ENCODE measurements at places on chromosomes 4 and X.

DNA sequence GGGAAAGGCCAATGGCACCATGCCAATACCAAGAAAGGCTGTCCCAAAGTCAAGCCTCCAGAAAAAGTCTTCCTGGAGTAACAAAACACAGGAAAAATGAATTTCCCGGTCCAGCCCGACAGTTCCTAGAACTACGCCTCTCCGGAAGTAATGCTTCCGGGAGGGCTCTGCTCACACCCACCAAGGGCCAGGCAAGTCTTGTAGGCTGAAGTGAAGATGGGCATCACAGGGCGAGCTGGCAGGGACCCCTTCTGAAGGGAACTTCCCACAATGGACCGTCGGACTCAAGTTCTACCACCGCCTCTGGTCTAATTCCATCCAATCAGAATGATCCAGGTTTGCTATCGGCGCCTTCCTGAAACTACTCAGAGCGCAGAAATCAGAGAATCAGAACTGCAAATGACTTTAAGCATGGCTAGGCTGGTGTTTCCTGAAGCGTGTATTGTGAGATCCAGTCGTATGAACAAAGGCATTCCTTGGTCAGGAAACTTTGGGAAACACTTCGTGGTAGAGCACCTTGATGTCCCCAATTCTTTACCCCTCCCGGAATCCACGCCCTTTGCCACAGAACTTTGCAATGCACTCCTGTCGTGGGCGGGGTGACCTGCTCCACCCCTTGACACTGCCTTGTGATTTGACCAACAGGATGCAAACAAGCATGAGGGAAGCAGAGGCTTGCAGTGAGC lies 127.8 kb downstream of the BCOR start:
- DNase-seq: no peak

- DNase-seq: no peak
Observed at GRCh38 chrX:11953615-11954014, 184.7 kb upstream of the FRMPD4 start.

- DNase-seq: no peak
Observed at GRCh38 chr4:60173103-60173502, 1027.0 kb upstream of the ADGRL3 start.

DNA sequence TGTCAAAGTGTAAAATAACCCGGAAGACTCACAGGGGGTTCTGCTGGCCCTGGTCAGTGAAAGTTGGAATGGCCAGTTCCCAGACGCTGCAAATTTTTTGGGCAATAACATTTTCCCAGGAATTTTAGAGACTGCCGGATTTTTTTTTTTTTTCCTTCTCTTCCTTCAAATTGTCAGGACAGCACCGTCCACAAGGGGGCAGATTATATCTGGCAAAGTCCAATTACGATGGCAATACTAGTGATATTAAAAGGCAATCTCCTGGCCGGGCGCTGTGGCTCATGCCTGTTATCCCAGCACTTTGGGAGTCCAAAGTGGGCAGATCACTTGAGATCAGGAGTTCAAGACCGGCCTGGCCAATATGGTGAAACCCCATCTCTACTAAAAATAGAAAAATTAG lies 20.5 kb downstream of the SLC25A5 start:
- DNase-seq: peak; percentile 41

GRCh38 chrX:38515291-38515690 lies 46.1 kb upstream of the TSPAN7 start:
- no peak for DNase-seq

GRCh38 chr4:22794732-22795131 lies 102.0 kb downstream of the GBA3 start:
- DNase-seq: no peak

- no peak for DNase-seq
Observed at GRCh38 chrX:69232945-69233344, 67.7 kb upstream of the PJA1 start.

DNA sequence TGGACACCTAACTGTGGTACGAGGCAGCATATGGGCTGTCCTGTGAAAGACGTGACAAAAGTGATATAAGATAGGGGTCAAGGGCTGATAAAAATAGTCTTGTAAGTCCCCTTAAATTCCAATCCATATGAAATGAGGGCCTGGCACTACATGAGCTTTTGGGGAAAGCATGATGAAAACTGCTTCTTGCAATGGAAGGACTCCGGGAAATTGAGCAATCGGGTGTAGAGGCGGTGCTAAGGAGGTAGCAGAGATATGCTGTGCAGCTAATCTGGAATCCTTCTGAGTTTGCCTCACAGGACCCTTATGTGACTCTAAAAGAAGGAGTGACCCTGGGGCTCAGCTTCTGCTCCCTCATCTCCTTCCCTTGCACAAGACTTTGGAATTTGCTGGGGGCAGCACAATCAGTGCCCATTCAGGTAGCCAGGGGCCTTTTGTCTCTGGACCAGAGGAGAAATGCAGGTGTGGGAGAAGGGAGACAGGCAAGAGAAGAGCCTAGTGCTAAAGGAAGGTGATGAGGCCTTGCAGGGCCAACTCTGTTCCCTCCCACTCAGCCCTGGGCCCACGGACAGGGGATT lies 12.8 kb downstream of the CLDN2 start:
- no peak for DNase-seq

DNA sequence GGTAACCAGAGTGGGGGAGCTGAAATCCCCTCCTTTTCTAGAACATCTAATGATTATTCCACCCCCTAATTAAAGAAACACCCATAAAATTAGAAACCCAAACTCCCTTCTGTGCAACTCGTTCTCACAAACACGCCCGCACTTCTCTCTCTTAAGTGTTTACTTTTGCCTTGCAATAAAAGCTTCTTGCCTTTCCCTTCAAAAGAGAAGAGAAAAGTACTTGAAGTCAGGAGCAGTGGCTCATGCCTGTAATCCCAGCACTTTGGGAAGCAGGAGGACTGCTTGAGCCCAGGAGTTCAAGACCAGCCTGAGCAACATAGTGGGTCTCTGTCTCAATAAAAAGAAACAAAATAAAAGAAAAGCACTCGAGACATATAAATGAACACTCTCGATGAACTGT lies 3.6 kb upstream of the GPR173 start:
- DNase-seq: no peak

DNA sequence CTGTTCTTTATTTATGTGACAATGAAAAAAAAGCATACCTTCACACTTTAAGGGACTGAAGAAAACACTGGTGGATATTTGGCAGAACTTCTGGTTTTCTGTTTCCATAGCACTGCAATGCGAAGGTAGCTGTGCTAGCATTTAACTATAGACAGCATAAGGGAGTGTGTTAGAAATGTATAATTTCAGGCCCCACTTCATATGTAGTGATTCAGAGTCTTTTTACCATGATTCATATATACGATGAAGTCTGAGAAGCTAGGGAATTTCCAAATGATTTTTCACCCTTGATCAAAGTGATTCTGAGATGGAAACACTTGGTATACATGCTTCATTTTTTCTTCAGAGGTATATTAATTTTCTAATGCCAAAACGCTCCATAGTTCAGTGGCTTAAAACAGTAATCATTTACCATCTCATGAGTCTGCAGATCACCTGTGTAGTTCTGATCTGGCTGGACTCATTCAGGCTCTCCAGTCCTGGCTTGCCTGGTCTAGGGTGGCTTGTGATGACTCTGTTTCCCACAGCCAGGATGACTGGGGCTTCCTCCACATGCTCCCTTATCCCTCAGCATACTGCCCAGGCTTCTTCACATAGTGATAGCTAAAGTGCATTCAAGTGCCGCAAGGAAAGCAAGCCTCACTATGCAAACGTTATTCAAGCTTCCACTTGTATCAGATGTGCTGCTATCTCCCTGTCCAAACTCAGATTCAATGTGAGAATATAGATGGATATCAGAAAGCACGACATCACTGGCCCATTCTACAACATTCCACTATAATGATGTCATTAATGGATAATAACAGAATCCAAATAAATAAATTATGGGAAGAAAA lies 790.1 kb downstream of the TECRL start:
- DNase-seq: no peak

DNA sequence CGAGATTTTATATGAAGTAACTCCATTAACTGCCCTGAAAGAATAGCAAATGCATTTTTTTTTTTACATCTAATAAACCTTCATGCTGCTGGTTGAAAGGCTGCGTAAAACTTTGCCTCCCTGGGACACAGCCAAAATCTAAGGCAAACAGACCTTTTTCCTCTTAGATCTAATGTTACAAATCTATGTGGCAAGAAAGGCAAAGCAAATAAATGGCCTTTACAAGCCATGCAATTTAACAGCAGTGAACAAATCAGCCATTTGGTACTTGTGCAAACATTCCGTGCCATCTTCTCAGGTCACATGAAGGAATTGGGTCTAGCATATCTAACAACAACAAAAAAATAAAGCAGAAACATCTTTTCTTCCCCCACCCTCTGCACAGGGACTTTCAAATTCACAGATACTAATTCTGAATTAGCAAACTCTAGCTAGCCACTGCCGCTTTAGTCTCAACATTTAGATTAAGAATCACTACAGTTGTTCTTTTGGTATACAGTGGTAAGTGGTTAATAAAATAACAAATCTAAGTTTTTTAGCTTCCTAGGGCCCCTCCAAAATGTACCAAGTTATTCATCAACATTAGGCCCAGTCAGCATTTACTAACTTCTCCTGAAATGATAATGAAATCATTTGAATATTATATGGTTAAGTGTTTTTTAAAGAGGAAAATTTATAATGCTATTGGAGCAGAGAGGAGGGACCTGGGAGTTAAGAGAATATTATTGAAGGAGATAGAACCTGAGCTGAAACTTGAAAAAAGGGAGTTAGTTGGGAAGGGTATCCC lies 593.8 kb downstream of the SMARCA1 start:
- DNase-seq: no peak

Measured in stimulated activated naive CD4-positive, alpha-beta T cell (primary cell).